ENCODE measurements at places on chromosomes 3 and 15.

DNA sequence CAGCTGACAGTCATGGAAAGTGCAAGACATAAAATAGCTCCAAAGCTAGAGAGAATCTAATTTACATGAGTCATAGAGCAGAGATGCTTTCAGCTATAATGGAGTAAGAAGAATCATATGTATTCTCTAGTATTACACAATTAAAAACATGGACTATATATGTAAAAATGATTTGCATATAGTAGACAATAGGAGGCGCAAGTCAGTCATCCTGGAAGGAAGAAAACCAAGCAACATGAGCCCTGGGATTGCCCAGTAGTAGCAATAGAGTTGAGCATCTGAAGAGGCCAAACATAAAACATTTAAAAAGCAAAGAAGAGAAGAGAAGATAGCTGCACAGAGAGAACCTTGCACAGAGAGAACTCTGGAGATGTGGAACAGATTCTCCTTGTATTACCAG is 455.0 kb downstream of the EPHA3 start:
- DNase-seq: no peak

DNA sequence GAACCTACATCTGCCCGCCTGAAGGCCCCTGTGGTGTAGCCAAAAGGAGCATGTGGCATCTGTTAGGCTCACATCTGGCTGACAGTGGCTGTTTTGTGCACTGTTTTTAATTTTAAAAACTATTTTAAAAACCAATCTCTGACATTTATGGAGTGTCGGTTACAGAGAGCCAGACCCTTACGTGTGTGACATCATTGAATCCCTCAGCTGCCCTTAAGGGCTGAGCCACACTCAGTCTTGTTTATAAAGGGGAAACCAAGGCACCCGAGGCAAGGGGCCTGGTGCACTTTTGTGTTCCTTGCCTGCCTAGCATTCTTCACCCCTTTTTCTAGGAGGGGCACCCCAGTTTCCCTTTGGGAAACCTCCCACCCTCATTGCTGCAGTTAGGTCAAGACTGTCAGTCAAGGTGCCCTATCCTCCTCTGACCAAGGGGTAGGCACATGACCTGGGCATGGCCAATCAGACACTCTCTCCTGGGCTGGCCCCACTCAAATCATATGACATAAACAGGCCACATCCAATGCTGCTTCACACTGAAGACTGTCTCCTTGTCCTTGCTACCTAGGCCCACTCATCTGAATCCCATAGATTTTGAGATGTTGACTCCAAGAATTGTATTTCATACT is 105.3 kb downstream of the LSM3 start:
- no peak for DNase-seq

DNA sequence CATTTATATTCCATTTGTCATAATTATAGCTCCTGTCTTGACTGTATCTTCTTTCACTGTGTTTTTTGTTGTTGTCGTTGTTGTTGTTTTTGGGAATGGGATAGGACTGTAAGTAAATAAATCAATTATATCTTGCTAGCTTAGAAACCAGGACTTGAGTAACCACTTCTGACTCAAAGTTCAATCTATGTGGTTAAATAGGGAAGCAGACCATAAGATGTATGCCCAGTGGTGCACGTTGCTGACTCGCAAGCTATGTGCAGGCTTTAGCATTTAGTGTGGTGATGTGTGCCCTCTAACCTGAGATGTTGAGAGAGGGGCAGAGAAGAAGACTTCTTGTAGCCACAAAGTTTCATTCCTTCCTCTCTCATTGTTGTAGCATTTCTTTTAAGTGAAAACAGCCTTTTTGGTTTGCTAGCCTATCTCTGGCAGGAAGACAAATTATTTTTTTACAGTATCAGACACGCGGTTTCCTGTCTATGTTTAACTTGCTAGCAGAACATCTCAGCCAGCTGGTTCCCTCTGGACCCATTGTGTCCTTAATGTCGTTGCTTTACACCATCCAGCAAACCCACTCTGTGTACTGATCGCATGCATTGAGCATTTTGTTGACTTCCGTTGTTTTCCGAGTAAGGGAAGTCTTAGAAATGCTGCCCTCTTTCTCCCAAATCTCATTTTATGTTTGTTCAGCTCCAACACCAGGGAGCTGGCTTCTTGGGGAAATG is 52.1 kb downstream of the TGFBR2 start:
- no peak for DNase-seq

- DNase-seq: no peak
Observed at GRCh38 chr3:114454551-114455251, 160.9 kb downstream of the TIGIT start.

DNA sequence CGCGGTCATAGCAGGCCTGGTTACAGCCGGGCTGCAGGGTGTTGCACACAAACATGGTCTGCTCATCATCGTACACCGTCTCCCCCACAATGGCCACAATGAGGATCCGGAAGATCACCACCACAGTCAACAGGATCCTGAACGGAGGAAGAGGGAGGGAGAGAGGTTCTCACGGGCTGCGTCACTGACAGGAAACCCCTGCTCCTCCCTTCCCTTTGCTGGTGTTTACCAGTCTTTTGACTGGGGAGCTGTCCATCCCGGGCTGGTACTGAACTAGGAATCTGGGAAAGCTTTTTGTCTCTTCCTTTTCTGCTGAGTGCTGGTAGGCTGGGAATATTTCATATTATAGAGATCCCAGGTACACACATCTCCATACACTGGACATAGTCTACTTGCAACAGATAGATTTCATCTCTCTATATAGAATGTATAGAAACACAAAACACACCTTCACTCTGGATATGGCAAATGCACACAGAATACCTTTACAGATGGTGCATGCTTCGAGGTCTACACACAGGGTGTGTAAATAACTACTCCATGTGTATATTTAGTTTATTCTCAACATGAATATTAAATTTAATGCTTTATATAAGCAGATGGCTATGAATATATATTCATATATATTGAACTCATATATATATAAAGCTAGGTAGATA is 1.4 kb downstream of the GJD2 start:
- no peak for DNase-seq

DNA sequence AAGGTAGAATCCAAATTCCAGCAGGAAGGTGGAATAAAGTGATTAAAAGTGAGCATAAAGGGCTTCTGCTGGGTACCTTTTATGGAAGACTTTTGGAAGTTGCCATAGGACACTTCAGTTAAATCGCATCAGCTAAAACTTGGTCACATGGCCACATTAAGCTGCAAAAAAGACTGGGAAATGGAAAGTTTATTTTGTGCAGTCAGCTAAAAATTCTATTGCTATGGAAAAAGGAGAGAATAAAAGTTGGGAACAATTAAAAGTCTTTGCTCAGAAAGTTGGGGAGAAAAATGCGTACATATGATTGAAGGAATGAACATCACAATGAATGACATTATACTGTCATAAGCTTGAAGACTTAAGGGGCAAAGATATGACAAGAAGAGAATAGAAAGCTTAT is 49.3 kb downstream of the FGF7 start:
- no peak for DNase-seq

DNA sequence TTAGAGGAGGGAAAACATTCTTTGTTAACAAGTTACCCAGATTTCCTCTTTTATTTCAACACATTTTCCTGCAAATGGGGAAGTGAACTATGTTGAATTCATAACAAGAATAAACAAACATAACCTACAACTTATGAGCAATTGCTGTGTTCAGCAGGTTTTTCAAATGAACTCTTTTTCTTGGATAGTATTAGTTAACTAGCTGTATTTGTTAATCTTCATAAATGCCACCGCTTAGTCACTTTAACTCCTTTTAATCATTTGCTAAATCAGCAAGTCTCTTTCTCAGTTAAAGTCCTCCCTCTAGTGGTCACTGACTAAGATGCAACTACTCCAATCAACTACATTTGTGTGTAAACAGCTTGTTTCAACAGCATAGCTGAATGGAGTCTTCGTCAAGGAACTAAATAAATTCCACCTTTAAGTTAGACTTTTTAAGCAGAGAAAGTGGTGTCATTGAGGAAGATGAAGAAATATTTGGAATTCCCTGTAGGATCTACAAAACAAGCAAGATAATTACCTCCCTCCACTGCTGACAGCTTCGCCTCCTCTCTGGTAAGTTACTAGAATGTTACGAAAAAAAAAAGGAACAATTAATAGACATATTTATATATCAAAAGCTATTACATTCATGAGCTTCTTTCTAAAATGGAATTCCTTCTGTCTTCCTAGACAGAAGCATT is 1122.0 kb downstream of the ROBO1 start:
- DNase-seq: no peak

GRCh38 chr3:112503304-112503972 is 4.2 kb upstream of the BTLA start:
- DNase-seq: no peak

GRCh38 chr15:94404733-94405283 is 173.4 kb downstream of the MCTP2 start:
- no peak for DNase-seq

GRCh38 chr3:65548848-65549625 is 489.7 kb downstream of the MAGI1 start:
- DNase-seq: no peak

DNA sequence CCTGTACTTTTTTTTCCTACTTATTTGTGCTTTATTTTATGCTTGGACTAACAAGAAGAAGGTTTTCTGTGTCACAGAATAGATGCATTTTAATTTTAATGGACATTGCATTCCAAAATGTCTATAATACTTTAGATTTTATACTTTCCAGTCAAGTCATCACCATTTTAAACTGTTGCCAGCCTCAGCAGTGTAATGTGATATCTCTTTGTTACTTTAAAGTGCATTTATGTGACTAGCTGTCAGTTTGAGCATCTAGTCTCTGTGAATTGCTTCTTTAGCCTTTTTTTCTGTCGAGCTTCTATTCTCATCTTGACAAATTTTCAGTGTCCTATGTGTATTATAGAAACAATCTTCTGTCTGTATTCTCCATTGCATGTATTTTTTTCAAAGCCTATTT is 511.4 kb upstream of the CBLB start:
- no peak for DNase-seq

DNA sequence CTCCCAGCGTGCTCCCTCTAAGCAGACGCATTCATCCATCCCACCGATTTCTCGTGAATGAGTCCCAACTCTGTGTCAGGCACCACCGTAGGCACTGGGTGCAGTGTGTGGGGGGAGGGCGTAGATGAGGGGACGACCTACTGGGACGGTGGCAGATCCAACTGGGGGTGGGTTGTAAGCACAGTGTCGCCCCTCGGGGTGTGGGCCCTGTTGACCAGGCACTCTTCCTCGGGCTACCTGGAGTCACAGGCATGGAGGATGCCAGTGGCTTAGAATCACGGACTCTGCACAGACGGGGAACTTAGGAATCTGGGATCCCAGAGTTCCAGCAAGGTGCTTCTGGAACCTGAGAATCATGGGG is 66.2 kb downstream of the SLC6A6 start:
- DNase-seq: no peak

GRCh38 chr3:114953800-114954199 is 193.3 kb downstream of the ZBTB20 start:
- DNase-seq: no peak

- DNase-seq: no peak
Observed at GRCh38 chr3:43363621-43364266, 77.4 kb downstream of the SNRK start.

- DNase-seq: no peak
Observed at GRCh38 chr3:158992463-158992862, 190.6 kb downstream of the MFSD1 start.

GRCh38 chr15:31605467-31605931 is 278.9 kb downstream of the KLF13 start:
- no peak for DNase-seq

- DNase-seq: no peak
Observed at GRCh38 chr3:149816311-149816710, 3.3 kb downstream of the RNF13 start.

DNA sequence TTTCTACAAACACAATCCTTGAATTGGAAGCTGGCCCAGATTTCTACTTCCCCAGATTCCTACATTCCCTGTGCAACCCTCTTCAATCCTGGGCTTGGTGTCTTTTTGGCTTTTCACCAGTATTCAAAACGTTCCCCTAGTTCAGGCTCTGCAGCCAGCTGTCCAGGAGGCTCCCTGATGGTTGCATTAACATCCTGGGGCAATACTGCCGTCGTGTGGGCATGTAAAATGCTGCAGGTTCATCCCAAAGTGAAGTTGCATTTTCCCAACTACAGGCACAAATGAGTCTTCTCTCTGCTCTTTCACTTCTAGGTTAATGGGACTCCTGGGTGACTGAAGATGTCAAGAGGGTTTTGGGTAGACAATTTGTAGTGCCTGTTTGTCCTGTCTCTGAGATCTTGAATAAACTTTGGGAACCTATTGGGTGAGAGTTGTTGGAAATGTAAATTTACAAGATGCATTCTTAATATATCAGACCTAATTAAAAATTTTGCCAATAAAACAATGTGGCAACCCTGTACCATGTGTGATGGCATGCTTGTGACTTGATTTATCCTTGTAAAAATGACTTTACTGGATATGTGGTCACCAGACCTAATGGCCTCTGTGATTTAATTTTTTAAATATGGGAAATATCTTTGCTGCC is 28.6 kb downstream of the SOX14 start:
- no peak for DNase-seq

- no peak for DNase-seq
Observed at GRCh38 chr3:192303235-192303634, 424.1 kb downstream of the FGF12 start.

DNA sequence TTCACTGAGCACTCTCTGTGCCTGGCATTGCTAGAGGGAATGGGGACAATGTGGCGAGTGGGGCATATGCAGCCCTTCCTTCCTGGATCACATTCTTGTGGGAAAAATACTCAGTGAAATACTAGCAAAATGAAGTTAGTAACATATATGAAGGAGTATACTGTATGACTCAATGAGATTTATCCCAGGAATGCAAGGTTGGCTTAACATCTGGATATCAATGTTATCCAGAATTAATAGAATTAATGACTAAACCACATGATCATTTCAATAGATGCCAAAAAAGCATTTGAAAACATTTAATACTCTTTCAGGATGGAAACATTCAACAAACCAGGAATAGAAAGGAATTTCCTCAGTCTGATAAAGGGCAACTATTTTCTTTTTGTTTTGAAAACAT is 27.5 kb downstream of the AMOTL2 start:
- DNase-seq: no peak

GRCh38 chr3:171177056-171177455 is 150.5 kb upstream of the SLC2A2 start:
- no peak for DNase-seq

DNA sequence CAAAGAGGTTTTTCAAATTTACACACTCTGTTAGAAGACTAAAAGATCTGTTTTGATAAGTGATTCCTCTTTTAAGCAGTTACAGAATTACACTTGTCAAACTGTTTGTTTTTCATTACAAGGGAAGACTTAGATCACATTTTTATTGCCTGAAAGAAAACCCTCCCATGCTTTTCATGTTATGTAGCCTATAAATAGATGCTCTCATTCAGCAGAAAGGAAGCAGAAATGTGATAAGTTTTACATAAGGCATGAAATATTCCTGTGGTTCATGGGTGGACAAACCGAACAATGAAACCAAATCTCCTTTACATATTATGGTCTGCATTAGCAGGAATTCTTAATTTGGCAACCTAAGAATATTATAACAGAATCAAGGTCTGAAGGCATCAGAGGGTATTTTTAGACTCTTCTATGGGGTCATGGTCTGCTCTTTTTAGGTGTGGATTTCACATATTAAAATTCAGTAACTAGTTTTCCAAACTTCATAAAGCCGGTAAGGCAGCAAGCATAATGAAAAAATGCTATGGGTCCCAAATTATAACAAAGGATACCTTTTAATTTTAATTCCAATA is 37.3 kb upstream of the FXR1 start:
- DNase-seq: no peak

Measured in stimulated activated CD4-positive, alpha-beta T cell treated with anti-CD3 and anti-CD28 coated beads, TNF-alpha, amount 100 ng/mL, for 4 hours (primary cell).